ENCODE measurements at places on chromosomes 5 and 9. TPM values are rescaled to one million over a fixed set of nuclear protein-coding genes. Genes with fewer than 3 reads are reported as not detected.

MACIR gene
- 7.6 TPM for total RNA-seq

FCHO2 gene
- total RNA-seq, result 0.34 TPM

DNA sequence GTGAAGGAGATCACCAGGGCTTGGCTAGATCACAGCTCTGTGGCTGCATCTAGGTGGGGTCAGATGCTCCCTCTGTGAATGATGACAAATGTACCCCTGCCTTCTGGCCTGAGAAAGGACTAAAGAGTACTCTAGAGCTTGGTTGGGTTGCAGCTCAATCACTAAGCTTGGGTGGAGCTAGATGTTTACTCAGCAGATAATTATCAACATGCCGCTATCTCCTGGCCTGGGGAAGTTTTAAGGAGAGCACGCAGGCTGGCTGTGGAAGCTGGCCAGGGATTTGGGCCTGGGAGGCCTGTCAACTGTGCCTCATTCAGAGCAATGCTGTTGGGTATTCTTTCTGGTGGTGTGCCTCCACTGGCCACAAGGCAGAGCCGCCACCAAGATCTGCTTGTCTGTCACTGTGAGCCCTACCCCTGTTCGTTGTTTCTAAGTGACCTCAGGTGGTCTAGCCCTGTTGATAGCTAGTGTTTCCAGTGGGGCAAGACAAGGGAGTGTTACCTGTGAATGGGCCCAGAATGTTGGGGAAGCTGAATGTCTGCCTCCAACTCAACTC is 181.7 kb downstream of the ADGRV1 start:
- peaks cover 2% of the 10 kb centered on the region for H3K27me3 ChIP-seq
- DNase-seq, result no peak
- no peaks in the 10 kb centered on the region for H3K36me3 ChIP-seq
- no peak overlapping the region for H3K4me3 ChIP-seq
- H3K27ac ChIP-seq, result no peak overlapping the region

TIMD4 gene
- 4.0 TPM for total RNA-seq

- H3K4me3 ChIP-seq, result no peak overlapping the region
- H3K36me3 ChIP-seq, result no peaks in the 10 kb centered on the region
- no peaks in the 10 kb centered on the region for H3K27me3 ChIP-seq
- no peak overlapping the region for H3K27ac ChIP-seq
Measured at GRCh38 chr5:153573326-153574033, 83.0 kb downstream of the GRIA1 start.

DNA sequence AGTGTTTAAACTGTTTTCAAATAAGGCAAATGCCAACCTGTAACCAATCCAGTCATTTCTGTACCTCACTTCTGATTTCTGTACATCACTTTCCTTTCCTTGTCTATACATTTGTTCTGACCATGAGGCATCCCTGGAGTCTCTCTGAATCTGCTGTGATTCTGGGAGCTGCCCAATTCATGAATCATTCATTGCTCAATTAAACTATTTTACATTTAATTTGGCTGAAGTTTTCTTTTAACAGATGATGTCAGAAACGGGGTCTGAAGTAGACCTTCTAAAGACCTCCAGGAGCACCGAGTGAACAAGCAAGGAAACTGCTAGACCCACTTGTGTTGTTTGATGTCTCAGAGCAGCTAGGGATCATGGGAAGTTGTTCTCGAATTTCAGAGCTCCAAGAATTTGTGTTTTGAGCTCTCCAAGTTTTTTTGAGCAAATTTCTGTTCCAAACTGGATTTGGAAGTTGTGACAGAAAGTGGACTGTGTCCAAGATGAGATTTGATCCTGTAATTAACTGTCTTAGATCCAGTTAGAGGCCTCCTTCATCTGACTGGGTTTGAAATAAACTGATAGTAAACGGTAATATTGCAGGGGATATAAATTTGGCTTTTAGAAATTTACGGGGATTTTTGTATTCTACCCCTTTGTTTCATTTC is 490.8 kb upstream of the ST8SIA4 start:
- H3K36me3 ChIP-seq, result no peaks in the 10 kb centered on the region
- H3K4me3 ChIP-seq, result no peak overlapping the region
- no peak overlapping the region for H3K27ac ChIP-seq
- no peak for DNase-seq
- no peaks in the 10 kb centered on the region for H3K4me1 ChIP-seq

PDE8B gene
- not detected for total RNA-seq

DNA sequence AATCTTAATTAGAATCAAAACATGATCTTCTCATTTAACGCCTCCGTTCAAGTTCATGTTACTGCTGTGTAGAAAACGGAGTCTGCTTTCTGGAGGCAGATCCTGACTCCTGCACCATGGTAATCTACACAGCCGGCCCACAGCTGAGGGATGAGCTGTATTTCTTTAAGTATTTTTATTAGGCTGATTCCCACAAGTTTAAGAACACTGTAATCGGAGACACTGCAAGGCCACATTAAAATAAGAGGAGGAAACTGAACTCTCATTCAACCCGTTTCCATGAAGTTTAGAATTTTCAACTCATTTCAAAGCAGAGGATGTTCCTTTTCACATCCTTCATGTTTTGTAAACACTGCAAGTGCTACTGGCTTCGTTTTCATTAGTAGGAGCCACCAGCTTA is 372.2 kb downstream of the NFIB start:
- no peaks in the 10 kb centered on the region for H3K4me1 ChIP-seq
- DNase-seq, result no peak
- no peaks in the 10 kb centered on the region for H3K36me3 ChIP-seq
- no peak overlapping the region for H3K27ac ChIP-seq
- no peaks in the 10 kb centered on the region for H3K27me3 ChIP-seq

CCIN gene
- total RNA-seq, result 0.13 TPM

C5orf46 gene
- total RNA-seq, result not detected

DNA sequence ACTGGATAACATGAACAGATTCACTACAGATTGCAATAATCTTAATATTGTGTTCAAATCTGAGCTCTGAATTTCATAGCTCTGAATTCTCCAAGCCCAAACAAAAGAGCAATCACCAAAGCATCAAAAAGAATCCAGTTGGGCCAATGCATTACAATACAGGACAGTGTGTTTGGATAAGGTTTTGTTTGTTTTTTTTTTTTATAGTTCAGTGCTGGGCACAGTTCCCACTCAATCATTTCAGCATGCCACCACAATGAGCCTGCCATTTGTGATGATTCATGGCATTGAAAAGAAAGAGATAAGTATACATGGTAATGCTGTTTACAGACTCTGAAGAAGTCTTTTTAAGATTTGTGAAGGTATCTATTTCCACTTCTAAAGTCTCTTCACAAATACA is 1.7 kb upstream of the HTR1A start:
- DNase-seq, result no peak
- no peaks in the 10 kb centered on the region for H3K4me1 ChIP-seq
- H3K4me3 ChIP-seq, result no peak overlapping the region
- H3K36me3 ChIP-seq, result peaks cover 3% of the 10 kb centered on the region

DNA sequence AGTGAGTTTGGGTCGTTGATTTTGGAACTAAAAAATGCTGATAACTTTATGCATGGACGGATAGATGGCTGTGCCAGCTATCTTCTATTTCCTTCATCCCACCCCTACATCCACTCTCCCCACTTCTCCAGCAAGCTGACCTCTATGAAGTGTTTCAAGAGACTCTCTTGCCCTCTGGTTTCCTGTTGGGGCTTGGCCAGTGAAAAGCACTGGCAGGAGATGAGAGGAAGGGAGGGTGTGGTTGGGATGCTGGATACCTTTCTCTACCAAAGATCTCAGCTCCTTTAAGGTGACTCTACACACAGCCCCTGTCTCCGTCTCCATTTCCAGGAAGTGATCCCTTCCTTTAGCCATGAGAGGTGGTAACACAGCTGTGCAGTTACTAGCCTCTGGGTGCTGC is 30.0 kb upstream of the JMY start:
- no peak overlapping the region for H3K27ac ChIP-seq
- no peak overlapping the region for H3K4me3 ChIP-seq

IL9 gene
- not detected for total RNA-seq

PGM5 gene
- not detected for total RNA-seq

- DNase-seq, result no peak
- H3K36me3 ChIP-seq, result no peaks in the 10 kb centered on the region
- no peak overlapping the region for H3K27ac ChIP-seq
Measured at GRCh38 chr5:110478895-110479294, 247.6 kb downstream of the TMEM232 start.

Data from activated CD8-positive, alpha-beta T cell treated with anti-CD3 and anti-CD28 coated beads, Interleukin-2, amount 10 ng/mL, durations not matched to agents 7 days and 5 days (primary cell).